ENCODE measurements at places on chromosomes 2 and 18.
A peak's percentile ranks its signal among the peaks of the same experiment; 100 is the strongest.

GRCh38 chr18:12449051-12449785, 41.5 kb downstream of the PRELID3A start:
- no peak for DNase-seq

DNA sequence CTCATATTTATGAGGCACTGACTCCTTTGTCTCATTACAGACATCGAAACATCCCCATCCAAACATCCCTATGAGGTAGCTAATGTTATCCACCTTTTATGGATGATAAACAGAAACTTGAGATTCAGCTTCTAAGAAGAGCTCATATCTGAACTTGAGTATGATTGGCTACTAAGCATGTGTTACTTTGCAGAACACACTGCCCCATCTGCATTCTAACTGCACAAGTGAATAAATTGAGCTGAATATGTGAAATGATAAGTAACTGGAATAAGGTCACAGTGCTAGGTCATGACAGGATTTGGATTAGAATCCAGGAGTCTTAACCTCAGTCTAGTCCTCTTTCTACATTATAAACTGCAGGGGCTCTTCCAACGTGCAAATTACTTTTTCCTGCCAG, 172.7 kb downstream of the SETBP1 start:
- DNase-seq: no peak

DNA sequence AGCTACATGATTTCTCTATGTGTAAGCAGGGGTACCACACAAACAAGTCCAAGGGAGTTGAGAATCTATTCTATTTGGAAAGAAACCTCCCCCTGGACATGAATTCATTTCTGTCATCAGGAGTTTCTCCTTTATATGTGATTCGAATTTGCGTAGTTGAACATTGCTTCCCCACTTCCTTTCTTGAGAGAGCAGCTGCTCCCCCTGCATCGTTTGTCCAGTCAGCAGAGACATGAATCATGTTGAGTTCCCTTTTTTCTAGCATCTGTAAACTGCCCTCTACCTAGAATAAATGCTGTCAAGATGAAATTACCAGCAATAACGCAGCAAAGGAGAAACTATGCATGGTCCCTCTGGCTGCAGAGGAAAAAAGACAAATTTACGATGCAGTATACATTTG, 73.8 kb downstream of the KIF5C start:
- peak; percentile 91 for DNase-seq

DNA sequence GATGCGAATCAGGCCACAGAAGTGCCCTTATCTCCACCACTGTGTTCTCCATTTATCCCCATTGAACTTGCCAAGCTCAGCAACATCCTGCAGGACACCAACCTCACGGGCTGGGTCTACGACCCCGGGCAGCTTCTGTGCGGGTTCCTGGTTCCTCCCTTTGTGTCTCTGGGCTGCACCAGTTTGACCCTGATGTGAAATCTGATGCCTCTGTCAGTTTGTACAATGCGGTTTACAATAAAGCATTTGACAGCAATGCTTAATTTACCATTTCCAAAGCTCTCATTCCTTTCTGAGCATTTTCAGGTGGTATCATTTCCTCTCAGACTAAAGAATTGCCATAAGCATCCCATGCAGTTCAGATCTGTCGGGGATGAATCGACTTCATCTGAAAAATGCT, 3.3 kb upstream of the TMEM18 start:
- no peak for DNase-seq

- DNase-seq: no peak
Observed at GRCh38 chr2:80113399-80113798, 191.2 kb downstream of the LRRTM1 start.

Data from AML-193 (cell line).